Myocyte (in vitro differentiated cells): ENCODE measurements at places on chromosomes 7 and 10. TPM values are rescaled to one million over a fixed set of nuclear protein-coding genes. Genes with fewer than 3 reads are reported as not detected.

GRCh38 chr10:79259834-79260233 is 87.4 kb upstream of the PPIF start:
- DNase-seq: no peak

DNA sequence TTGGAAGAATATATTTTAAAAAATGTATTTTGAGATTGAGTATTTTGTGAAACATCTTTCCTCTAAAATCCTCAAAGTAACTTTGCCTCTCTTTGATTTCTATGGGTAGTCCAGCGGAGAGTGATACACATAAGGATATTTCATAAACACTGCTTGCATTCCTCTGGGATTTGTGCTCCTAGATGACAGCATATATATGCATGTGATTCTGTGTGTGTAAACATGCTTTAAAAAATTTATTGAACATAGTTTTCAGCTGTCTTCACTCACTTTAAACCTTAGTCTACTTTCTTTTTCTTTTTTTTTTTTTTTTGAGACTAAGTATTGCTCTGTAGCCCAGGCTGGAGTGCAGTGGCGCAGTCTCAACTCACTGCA is 84.6 kb downstream of the KAT6B start:
- DNase-seq: no peak

GRCh38 chr7:103793614-103794013 is 195.8 kb downstream of the RELN start:
- no peak for DNase-seq

DNA sequence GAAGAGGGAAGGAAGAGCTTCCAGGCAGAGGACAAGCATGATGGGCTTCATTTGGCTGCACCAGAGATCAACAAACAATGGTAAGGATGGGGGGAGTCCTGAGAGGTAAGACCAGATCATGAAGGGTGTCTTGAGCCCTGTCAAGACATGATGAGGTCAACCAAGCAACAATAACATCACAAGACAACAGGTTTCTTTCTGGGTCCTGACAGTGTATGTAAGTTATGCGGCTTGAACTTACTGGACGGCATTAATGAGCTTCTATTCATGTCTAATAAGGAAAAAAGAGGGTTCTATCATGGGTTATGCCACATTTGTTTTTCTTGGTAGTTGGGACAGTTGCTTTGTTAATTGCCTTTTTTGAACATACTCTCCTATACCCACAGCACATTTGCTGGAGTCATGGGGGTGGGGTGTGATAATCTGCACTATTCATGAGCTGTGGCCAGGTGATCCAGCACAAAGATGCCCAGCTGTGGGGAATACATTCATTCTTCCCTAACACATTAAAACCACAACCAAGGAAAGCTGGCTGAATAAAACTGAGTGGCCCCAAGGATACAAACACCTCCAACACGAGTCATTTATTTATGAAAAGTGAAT is 168.8 kb upstream of the KLF14 start:
- DNase-seq: peak; percentile 70

GRCh38 chr10:61749291-61749690 is 86.6 kb downstream of the CABCOCO1 start:
- no peak for DNase-seq

DNA sequence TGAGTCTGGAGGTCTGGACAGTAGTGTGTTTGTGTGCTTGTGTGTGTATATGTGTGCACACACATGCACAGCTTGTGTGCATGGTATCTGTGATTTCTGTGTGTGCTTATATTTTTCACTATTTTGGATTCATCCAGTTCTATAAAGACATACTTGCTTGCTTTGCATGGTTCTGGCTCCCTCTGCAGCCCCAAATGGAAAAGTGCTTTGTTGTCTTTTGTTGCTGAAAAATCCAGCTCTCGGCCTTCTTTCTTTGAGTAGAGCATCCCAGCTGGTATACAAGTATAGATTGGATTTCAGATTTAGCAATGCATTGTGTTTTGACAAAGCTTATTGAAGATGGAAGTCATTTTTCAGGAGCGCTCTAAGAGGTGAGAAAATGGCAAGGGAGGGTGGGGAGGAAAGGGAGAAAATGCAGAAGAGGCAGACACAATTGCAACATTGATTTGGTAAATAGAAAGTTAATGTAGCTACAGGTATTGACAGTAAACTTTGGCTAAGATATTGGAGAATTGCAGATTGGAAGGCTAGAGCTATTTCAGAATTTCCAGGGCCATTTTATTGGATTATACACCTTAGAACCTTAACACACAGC is 333.9 kb downstream of the AUTS2 start:
- no peak for DNase-seq

DNA sequence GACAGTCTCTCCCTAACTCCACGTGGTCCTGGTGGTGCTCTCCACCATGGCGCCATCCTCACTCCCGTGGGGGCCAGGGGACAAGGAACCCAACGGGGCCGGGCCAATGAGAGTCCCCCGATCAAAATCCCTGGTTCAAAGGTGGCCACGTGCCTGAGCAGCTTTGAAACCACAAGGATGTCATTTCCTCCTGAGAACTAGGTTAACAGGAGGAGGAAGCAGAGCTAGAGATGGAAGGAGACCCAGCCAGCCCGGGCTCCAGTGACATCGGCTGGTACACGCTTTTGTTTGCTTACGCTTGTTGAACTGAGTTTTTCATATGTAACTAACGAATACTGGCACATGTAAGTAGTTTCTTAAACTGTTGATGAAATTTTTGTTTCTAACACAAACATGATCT is 61.7 kb downstream of the PRPF18 start:
- no peak for DNase-seq

DNA sequence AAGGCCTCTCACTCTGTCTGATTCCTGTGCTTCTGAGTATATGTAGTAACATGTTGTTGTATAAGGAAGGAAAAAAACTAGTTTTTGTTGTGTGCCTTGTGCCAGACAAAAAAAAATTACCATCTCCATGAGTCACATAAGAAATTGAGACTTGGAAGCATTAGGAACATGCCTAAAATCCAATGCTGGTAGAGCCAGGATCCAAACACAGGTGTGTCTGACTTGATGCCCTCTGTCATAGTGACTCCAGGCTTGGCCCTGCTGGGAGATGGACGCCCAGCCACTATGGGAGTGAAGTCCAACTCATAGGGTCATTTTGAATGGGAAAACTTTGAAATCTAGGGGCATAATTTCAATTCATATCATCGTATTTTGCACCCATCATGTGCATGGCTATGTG is 38.0 kb downstream of the PYROXD2 start:
- no peak for DNase-seq

GRCh38 chr7:92955081-92955480 is 118.7 kb upstream of the CDK6 start:
- no peak for DNase-seq

- no peak for DNase-seq
These were observed 99.8 kb downstream of the DYNC2I1 start for GRCh38 chr7:158955932-158956804.

- DNase-seq: no peak
These were observed 195.0 kb downstream of the PHF14 start for GRCh38 chr7:11168650-11169170.

- DNase-seq: peak; percentile 95
These were observed at the start of gene BAG3 for GRCh38 chr10:119650692-119651513. TSS of gene BAG3 (plus strand) at chr10:119651380. CDS start at chr10:119651676, 296 bp downstream.

DNA sequence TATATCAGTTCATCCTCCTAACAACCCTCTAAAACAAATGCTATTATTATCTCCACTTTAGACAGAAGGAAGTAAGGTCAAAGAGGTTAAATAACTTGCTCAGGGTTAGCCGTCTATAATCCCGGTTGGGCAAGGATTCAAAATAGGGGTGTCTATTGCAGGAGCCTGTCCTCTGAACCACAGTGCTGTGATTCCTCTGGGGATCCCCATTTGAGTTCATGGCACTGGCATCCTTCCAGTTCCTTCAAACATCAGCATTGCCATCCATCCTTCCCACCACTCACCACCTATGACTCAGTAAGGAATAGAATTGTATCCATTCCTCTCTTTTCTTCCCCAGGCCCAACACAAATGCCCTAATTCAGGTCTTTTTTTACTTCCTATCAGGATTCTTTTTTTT is 25.6 kb downstream of the HPS6 start:
- DNase-seq: peak; percentile 41

GRCh38 chr7:29940199-29940598 is 49.4 kb downstream of the SCRN1 start:
- no peak for DNase-seq

GRCh38 chr10:116974456-116975005 is 30.5 kb downstream of the SHTN1 start:
- DNase-seq: peak; percentile 33

DNA sequence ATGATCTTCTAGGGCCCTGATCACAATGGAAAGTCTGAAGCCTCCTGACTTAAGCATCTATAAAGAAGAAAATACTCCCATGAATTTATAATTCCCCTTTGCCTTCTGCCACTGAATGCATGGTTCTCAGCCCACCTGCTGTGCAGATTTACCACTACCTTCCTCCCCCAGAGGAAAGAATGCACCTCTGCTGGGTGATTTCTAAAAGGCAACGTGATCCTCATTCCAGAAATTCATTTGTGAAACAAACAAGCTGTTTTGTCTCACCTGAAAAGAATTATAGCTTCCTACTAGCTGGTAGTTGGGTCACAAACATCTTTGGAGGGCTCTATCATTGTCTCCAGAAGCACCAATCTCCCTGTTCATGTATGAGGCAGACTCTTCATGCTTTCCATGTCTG is 320.2 kb downstream of the CDC14C start:
- DNase-seq: no peak

DNA sequence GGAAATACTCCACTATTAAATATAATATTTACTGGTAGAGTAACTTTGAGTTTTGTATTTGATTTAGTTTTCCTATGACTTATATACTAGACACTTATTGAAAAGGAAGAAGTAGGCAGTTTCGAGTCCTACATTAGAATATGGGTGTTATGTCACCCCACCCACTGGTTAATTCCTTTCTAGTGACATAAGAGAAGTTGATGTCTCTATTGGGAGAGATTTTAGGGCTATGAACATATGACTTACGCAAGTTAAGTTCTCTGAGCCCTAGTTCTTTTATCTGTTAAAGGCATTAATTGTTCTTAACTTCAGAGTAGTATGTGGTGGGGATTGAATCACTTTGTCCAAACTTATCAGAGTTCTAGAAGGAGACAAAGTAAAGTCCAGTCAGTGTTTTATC is 30.5 kb downstream of the CPED1 start:
- DNase-seq: no peak

DNA sequence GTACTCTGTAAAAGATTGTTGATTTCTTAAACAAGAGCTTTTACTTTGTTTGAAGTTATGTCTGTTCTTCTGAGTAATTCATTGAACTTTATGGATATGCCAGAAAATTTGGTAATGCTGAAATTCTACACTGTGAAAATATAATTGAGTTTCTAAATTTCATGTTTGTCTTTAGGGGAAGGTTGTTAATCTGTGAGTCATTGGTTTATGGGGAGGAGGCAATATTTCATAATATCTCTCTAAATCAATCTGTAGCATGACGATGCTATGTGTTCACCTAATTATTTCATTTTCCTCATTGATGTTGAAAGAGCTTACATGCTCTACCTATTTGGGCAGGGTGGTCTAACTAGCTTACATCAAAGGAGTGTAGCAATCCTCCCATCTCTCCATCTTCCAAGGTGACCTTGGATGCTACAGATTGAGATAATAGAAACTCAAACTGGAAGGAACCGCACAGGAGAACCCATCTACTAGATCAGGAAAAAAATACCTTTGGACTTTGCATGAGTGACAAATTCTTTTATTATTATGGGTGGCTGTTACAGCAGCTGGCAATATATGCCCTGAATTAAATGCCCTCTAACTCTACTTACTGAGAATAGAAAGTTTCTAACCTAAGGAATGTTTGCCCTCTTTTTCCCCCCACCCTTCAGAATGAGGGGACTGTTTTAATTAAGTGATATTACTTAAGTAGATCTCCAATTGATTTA is 8.4 kb upstream of the SNX13 start:
- DNase-seq: no peak

DNA sequence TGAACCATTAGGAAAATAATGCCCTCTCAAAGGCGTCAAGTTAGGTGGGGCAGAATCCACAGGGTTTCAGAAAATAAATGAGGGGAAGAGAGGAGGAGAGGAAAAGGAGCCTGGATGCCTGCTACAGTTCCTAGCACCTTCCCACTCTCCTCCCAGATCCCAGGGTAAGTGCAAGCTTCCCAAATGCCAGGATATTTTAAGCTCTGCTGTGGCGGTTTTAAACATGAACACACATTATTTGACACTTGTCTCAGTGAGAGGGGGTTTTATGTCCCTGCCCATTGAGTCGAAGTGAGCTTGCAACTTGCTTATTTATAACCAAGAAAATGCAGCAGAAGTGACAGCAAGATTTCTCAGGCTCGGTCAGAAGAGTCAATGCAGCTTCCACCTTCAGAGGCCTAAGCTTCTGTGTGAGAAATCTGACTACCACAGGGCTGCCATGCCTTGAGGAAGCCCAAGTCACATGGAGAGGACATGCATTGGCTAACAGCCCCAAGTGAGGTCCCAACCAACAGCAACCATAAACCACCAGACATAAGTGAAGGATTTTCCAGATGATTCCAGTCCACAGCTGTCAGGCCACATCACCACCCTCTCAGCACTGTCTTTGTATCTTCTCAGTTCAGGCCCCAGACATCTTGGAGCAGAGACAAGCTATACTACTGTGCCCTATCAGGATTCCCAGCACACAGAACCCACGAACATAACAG is 17.9 kb upstream of the BMPER start:
- peak; percentile 60 for DNase-seq

GRCh38 chr10:93062514-93063143 is 2.0 kb downstream of the CYP26C1 start:
- DNase-seq: no peak

DNA sequence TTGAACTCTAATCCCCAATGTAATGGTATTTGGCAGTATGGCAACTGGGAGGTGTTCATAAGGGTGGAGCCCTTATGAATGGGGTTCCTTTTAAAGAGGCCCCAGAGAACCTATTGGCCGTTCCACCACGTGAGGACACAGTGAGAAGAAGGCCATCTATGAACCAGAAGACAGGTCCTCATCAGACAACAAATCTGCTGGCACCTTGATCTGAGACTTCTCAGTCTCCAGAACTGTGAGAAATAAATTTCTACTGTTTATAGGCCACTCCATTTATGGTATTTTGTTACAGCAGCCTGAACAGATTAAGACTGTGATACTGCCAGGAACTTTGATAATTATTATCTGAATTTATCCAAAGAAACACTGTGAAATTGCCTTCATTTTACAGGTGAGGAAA is 132.3 kb downstream of the GLI3 start:
- no peak for DNase-seq

- peak; percentile 17 for DNase-seq
These were observed 167.9 kb upstream of the PRSS1 start for GRCh38 chr7:142581341-142581740.

GRCh38 chr10:93356516-93356915 is 125.6 kb downstream of the MYOF start:
- no peak for DNase-seq

NCF1 gene
- total RNA-seq: not detected in 2 replicates

TRIM56 gene
- 7.8 and 7.9 TPM in 2 replicates for total RNA-seq

VPS41 gene
- total RNA-seq: 56.2 and 79.0 TPM in 2 replicates

OR2A42 gene
- not detected in 2 replicates for total RNA-seq

UCMA gene
- not detected in 2 replicates for total RNA-seq

ANKRD61 gene
- total RNA-seq: 0.35 TPM in 1 of 2 replicates, not detected in the other

CDK14 gene
- total RNA-seq: 19.7 and 27.8 TPM in 2 replicates

FANK1 gene
- 1.4 and 2.5 TPM in 2 replicates for total RNA-seq

LIPM gene
- not detected in 2 replicates for total RNA-seq

AGR3 gene
- total RNA-seq: not detected in 2 replicates

INHBA gene
- total RNA-seq: 5.8 TPM in 2 replicates

GIMAP2 gene
- total RNA-seq: 2.1 and 2.2 TPM in 2 replicates

PSD gene
- total RNA-seq: 0.10 and 0.32 TPM in 2 replicates

ZWINT gene
- total RNA-seq: 3.1 and 5.5 TPM in 2 replicates
